ENCODE measurements at places on chromosomes 11 and 22.

DNA sequence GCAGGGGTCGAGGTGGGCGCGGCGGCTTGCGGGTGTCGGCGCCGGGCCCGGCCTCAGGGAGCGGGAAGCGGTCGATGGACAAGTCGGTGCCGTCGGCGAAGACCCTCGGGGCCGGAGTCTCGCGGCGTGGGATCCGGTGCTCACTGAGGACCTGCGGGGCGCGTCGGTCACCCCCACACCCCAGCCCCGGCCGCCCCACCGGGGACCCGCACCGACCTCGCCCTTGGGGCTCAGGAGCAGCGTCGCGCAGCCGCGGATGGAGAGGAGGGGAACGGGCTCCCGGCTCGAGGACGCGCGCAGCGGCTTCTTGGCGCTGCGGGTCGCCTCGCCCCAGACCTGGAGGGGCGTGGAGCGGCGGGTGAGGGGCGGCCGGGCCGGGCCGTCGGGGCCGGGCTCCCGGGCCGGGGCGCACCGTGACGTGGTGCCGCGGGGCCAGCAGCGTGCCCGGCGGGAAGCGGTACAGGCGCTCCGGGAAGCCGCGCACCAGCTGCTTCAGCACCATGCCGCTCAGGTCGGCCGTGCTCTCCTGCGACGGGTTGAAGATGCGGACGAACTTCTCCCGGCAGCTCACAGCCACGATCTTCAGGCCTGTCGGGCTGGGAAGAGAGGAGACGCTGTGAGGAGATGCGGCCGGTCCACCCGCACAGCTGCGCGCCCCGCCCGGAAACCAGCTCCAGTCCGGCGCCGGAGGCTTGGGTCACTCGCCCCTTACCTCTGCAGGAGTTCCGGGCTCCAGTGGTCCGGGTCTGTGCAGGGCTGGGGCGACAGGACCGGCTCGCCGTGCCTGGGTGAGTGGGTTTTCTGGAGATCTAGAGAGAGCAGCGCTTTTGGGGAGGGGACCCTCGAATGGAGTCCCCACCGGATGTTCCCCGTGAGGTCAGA lies 4.5 kb downstream of the LMNTD2 start:
- DNase-seq, result no peak

DNA sequence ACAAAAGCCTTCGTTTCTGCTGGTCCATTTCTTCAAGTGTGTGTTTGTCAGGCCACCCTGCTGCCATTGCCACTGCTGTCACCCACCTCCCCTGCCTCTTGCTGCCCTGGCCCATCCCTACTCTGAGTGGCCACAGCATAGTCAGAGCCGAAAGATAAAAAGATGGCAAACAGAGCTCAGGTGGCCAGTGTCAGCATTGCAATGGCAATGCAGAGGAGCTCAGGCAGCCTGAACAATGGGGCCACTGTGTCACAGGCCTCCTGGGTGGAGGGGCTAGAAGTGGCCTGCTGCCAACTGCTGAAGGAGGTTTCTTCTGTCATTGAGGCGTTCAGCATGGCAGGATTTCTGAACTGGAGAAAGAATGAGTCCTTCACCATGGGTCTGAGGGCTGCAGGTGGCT lies 137.1 kb downstream of the CSNK2A3 start:
- no peak for DNase-seq

DNA sequence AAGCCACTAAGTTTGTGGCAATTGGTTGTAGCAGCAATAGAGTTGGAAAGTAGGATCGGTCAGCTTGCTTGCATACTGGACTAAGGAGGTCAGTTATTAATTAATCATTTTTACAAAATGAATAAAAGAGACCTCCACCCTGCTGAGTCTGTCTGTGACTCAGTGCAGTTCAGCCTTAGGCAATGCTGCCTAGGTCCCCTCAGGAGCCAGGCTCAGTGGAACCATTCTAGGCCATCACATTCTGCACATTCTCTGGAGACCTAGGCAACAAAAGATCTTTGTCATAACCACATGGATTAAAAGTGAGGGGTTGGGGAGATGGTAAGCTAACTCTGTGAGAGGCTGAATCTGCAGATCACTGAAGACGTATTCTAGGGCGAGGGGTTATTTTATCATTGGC lies 178.7 kb upstream of the CADM1 start:
- DNase-seq, result peak; percentile 66

DNA sequence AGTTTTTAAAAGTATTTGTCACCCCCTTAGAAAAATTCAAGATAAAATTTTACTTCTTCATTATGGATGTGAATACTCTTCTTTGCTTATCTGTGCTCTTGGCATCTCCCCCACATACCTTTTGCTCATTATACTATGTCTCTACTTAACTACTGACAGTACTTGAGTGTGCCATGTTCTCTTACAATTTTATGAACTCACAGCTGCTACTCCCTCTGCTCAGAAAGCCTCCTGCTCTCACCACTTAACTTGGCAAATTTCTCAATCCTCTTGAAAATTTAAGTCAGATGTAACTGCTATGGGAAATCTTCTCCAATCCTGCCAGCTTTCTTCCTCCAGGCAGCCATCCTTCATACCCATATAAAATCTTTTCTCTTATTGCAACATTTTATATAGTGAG lies 163.4 kb downstream of the CNTN5 start:
- DNase-seq, result no peak

DNA sequence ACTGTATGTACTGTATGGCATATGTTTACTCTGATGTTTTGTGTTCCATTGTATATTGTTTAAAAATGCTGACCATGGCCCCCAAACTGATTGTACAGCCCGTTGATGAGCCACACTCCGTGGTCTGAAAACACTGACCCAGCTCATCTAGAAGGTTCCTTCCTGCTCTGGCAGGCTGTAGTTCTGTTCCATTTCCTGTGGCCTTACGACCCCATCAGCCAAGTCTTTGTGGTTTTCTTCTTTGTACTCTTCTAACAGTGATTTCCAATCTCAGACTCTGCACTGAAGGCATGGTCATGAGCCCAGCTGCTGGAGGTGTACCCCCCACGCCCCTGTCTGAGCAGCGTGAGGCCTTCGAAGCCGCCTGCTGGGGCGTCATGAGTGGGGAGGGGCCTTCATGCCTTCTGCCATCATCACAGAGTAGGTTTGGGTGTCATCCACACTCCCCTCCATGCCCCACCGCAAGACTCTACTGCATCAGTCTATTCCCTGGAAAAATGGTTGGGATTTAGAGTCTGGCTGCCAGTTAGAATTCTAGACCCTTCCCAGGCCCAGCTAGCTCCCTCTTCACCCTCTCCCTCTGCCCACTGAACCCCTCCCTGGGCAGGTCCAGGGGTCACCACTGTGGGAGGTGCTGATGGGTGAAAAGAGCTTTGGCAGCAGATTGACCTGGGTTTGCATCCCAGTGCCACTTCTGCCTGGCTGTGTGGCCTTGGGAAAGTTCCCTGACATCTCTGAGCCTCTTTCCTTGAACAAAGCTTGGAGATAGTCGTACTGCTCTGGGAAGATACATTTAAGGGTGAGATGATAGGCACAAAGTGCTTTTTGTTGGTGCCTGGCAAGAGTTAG lies 11.3 kb upstream of the C11orf96 start:
- peak; percentile 67 for DNase-seq

DNA sequence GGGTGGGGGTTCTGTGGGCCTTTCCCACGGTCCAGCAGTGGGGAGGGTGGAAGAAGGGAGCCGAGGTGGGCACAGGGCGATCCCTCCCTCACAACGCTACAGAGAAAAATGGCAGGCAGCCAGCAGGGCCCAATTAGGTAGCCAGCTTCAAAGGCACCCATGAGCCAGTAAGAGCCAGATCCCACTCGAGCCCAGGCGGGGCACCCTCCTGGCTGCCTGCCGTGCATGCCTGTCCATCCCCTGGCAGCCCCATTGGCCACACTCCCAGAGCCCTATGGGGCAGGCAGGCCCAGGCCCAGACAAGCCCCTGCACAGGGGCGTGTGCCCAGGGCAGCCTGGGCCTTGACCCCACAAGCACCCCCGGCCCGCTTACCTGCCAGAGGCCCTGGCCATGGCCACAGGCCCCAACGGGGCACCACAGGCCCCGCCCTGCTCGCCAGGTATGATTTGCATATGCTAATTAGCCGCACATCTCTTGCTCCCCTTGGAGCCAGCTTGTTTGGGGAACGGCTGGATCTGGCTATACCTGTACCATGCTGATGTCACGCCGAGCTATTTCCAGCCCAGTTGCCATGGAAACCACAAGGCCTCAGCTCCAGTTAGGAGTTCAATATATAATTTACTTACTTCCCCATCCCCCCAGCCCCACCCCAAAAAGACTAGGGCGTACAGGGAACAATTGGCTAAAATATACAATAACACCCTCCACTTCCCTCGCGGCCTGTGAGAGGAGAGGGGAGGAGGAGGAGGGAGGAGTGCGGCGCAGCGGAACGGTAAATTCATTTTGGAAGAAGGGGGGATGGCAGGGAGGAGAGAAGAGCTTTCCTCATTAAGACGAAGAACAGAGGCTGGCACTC lies 47.5 kb upstream of the TCF20 start:
- DNase-seq, result no peak

DNA sequence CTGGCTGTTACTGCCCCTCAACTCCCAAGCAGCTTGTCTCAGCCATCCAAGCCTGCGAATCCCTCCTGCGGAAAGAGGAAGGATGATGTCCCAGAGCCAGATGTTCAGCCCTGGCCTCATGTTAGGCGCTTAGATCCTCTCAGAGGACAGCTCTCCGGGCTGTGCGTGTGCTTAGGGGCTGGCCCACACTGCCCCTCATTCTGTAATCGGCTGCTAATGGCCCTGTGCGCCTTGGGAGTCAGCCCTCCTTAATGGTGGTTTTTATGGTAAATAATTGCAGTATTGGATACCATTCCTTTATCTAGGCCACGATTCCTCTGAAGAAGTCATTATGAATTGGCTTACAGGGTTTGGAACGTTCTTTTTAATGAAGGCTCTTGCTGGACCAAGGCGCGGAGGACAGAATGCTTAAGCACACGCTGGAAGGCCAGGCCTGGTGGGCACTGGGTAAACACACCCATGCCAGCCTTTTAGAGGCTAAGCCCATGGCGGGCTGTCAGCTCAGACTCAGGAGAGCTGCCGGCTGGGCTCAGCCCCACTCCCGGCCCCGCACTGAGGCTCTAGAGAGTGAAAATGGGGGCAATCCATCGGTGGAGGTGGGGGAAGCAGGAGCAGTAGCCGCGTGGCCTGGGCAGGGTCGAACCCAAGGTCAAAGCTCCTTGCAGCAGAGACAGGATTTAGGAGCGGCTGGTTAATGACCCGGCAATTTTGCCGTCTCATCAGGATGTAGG lies 1157.5 kb downstream of the BRD1 start:
- no peak for DNase-seq

- DNase-seq, result peak; percentile 40
Measured at GRCh38 chr22:41517172-41518047, 26.9 kb downstream of the POLR3H start.

GRCh38 chr11:117641008-117641915 lies 155.8 kb downstream of the DSCAML1 start:
- DNase-seq, result no peak

- DNase-seq, result no peak
Measured at GRCh38 chr11:94025690-94026394, 4.7 kb downstream of the HEPHL1 start.

DNA sequence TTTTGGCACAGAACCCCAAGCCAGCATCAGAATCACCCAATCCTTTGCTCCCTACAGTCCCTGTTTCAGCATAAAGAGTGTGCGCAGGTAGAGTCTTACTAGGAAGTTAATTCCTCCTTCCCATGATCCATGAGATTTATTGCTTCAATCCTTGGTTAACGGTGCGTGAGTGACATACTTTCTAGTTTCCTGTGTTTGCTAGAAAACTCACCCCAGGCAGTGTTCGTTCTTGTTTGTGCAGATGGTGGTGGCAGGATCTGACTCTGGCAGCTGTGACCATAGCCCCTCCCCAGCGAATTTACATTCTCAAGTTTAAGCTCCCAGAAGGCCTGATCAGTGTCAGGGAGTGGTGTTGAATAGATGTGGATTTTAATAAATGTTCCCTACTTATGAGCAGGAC lies 106.7 kb upstream of the CCT8L2 start:
- DNase-seq, result no peak

- DNase-seq, result peak; percentile 32
Measured at GRCh38 chr22:30422481-30423300, 2.9 kb upstream of the MTFP1 start.

GRCh38 chr22:43364169-43364435 lies 20.9 kb upstream of the SCUBE1 start:
- no peak for DNase-seq

DNA sequence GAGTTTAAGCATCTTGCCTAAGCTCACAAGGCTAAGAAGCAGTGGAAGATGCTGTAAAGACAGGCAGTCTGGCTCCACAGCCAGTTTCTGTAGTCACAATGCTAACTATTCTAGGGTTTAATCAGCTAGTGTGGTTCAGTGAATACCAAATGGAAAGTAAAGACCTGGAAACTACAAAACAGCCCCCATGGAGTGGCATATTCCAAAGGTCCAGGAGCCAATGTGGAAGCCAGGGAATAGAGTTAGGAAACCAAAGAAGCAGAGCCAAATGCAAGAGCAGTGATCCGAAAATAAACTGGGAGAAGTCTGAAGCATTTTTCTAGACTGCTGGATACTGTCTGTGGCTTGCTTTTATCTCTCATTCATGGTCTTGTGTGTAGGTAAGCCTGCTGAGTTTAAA lies 731.2 kb upstream of the ANO5 start:
- DNase-seq, result no peak

GRCh38 chr22:22195265-22196017 lies 49.1 kb upstream of the VPREB1 start:
- DNase-seq, result no peak

GRCh38 chr11:7046474-7047175 lies 26.3 kb downstream of the NLRP14 start:
- no peak for DNase-seq

DNA sequence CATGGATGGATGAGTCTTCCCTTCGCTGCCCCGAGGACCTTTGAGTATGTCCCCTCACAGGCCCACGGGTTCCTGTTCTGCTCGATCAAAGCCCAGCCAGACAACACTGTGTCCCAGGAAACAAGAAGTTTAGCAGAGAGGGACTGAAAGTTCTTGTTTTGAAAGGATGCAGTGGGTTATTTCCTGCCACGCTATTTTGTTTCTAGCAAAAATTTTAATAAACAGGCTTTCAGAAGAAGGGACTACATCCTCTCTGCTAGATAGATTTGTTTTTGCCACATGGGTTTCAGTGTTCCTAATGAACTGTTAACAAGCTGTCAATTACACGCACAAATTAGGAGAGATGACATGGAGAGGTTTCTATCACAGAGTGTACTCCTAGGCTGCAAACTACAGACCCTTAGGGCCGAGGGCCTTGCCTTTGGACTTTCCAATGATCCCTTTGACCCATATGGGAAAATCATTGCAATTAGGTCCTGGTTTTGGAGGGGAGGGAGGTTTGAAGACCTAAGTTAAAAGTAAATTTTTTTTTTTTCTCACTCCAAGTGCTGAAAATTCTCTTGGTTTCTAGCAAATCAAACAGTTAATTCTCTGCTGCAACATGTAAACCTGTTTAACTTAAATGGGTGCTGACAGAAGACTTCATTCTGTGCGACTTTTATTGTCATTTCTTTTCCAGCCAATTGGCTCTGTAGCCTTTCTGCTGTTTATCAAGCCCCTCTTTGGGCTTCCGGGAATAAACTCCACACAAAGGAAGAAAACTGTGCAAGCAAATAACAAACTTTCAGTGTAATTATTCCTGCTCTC lies 81.4 kb downstream of the RCN1 start:
- no peak for DNase-seq
